Naive thymus-derived CD8-positive, alpha-beta T cell (primary cell): ENCODE measurements at places on chromosomes 2 and 18.

- peak; percentile 87 for DNase-seq
Observed at GRCh38 chr2:28359222-28360057, 33.2 kb upstream of the FOSL2 start.

DNA sequence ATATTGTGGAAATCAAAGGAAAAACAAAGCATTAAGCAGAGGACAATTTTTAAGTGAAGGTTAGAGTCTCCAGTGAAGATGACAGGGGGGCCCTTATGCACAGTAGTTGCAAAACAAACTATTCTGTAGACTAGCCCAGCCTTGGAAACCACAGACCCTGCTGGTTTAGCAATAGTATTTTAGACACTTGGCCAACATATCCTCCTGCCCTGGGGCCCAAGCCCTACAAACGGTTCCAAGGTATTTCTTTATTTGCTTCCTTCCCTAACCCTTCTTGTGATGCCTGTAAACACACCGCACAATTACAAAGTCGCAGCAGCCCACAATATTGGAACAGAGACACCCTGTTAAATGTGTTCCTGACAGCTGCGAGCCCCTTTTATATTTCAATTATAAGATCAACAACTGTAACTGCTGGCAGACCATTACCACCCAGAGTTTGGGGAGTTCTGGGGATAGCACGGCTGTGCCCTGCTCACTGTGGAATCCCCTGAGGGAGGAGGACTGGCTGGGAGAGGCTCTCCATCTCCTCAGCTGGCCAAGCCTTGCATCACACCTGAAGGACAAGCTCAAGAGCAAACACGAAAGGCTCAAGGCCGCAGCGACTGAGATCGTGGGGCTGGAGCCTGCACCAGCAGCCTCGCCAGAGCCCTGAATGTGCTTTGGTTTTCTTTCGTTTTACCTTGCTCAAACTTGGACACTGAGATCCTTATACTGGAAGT, 282.2 kb upstream of the ATP5MC3 start:
- DNase-seq: no peak

- DNase-seq: no peak
Observed at GRCh38 chr2:62928015-62928414, 122.6 kb upstream of the OTX1 start.

GRCh38 chr2:37005118-37005868, 39.0 kb upstream of the STRN start:
- DNase-seq: no peak

DNA sequence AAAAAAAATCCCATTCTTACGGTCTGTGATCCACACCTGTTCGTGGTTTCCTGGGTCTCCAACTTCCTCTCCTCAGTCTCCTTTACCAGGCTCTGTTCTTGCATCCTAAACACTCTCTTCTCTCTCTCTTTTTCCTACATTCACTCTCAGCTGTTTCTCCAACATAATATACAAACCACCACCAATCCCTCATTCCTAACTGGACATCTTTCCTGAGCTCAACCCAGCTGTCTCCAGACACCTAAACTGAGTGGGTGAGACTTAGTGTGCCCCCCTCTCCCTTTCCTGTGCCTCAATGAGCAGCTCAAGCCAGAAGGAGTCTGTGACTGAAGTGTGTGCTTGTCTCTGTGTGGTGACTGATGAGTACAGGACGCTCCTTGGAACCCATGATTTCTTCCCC, 59.4 kb downstream of the LIPG start:
- DNase-seq: no peak

GRCh38 chr2:195057001-195057400, 600.0 kb upstream of the SLC39A10 start:
- DNase-seq: no peak
